GM23338 (cell line): ENCODE measurements at places on chromosomes 2 and 18.

DNA sequence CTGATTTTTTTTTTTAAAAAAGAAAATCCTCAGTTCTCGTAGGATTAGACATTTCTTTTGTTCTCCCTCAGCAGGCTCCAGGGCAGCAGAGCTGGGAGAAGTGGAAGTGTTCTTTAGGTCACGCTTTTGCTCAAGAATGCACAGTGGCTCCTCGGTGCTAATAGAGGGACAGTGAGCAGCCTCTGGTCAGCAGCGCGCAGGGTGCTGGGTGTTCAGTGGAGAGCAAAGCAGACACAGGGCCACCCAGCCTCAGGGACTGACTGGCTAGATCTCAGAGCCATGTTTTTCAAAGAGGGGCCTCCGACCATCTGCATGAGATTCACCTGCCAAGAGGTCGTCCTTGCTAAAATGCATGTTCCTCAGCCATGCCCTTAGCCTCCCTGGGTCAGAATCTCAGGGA lies 218.8 kb downstream of the HAUS1 start:
- no peak for DNase-seq

GRCh38 chr2:126244937-126245336 lies 411.0 kb upstream of the GYPC start:
- peak; percentile 83 for DNase-seq

DNA sequence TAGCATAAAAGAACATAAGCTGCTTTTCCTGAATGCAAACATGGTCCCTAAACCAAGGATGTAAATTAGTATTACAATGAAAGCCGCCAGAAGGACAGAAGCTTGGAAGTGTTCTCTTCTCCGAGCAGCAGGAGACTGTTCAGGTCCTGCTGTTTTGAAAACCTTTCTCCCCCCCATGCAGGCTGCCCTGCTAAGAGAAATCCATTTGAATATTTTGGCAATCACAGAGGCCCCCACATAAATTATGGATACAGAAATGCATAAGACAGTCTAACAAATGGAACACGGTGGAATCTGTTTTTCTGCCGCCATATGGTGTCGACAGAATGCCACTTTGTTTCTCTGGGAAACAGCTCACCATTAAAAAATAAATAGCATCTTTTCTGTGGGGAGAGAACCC lies 600.4 kb upstream of the KLHL29 start:
- DNase-seq, result no peak

- no peak for DNase-seq
These were observed 21.6 kb downstream of the ASB1 start for GRCh38 chr2:238448031-238448955.

DNA sequence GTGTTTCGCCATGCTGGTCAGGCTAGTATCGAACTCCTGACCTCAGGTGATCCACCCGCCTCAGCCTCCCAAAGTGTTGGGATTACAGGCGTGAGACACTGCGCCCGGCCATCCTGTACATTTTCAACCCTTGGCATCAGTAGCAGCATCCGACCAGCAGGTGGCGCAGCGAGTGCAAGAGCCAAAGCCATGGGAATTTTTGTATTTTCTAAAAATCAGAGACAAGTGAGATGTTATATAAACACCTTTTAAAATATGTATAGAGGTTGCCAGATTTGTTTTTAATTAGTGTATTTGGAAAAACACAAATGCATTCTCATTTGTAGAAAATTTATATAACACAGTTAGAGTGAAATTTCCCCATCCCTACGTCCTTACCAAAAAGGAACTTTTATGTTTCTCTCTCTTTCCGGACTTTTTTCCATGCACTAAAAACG lies 36.8 kb downstream of the MOGAT1 start:
- peak; percentile 83 for DNase-seq

- DNase-seq, result peak; percentile 62
These were observed 52.4 kb upstream of the PTMA start for GRCh38 chr2:231655894-231656293.

DNA sequence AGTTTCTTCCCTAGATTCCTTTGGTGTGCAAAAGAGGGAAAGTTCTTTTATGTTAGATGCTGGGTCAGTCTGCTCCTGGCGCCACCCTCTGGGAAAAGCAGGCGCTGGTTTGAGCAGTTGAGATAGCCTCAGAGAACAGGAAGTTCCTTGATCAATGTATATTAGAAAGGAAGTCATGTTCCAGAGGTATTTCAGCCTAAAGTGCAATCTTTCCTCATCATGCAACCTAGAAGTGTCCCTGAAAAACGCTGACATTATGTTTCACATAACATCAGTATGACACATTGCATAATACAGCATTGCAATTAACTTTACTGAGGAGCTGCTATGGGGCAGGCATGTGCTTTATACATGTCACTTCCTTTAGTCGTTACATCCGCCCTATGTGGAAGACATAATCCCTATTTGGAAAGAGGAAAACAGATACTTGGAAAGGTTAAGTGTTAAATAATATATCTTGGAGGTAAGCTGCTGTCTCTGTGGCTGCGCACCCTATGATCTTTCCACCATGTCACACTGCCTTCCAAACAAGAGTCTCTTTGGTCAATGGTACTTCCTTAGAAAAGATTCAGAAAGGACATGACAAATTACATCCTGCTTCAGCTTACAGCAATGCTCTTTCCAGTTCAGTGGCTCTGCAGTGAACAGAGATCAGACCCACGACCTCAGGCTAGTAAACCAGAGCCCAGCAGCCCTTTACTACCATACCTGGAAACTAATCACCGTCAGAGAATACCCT lies 369.7 kb downstream of the RAD51AP2 start:
- DNase-seq, result peak; percentile 72

- no peak for DNase-seq
These were observed 29.8 kb upstream of the EPB41L5 start for GRCh38 chr2:119983108-119983507.

DNA sequence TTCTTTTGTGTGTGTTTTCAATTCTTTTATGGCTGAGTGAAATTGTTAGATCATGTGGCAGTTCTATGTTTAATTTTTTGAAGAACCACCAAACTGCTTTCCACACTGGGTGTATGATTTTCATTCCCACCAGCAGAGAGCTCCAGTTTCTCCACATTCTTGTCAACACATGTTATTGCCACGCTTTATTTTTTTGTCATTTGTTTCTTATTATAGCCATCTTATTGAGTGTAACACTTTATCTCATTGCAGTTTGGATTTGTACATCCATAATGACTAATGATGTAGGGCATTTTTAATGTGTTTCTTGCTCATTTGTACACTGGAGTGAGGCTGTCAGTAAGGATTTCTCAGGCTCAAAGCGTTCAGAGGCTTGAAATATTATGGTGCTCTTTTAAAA lies 184.2 kb downstream of the PIEZO2 start:
- DNase-seq, result no peak

DNA sequence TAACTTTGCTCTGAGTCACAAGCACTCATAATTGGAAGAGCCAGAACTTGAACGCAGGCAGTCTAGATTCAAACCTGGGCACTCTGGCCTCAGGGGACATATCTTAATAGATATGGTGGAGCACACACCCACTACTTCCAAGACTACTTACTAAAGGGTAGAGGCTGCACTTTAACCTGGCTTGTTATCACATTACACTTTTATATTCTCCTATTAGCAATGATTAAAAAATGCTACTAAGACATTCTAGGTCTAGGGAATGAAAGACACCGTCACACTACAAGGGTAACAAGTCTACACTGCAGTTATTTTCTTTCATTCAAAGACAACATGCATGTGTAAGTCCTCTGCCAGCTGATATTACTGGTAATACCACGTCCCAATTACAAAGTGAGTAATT lies 258.8 kb downstream of the ZNF521 start:
- no peak for DNase-seq

DNA sequence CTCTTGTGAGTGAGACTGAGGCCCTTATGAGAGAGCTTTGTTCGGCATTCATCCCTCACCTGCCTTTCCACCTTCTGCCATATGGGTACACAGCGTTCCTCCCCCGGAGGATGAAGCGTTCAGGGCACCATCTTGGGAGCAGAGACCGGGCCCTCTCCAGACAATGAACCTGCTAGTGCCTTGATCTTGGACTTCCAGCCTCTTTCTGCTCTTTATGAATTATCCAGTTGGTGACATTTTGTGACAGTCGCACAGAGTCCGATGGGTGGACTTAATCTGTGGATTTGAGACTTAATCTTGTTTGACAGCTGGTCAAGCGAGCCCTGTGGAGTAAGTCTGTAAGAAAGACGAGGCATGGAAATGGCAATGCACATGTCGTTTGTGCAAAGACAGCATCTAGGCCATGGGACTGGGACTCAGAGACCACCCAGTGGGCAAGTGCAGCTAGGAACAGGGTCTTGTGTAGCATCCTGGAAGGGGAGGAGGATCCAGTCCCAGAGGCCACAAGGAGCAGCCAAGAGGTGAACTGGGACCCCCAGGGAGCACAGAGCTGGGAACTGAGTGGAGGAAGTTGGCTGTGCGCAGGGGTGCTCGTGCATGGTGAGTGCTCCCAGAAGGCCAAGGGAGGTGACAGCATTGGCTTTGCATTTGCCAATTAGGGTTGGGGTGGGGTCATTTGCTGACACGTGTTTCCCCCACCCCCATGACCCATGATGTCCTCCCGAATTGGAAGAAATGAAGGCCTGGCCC lies 69.5 kb upstream of the HDAC4 start:
- DNase-seq, result no peak

DNA sequence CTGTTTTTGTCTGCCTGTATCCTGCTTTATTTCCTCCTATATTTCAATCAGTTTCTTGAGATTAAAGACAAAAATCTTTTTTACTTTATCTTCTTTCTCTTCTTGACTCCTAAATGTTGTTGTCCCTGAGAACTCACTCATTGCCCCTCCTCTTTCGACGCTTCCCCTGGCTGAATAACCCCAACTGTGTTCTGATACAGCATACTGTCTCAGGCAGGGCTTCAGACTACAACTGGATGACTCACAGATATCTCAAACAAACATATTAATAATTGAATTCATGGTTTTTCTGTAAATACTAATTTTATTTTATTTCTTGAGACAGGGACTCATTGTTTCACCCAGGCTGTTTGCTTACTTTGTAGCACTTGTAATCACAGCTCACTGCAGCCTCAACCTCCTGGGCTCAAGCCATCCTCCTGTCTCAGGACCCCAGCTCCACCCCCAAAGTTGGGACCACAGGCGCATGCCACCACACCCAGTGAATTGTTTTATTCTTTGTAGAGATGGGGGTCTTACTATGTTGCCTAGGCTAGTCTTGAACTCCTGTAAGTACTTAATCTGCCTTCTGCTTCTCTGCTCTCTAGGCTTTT lies 9.4 kb downstream of the ITGAV start:
- DNase-seq, result no peak

- DNase-seq, result no peak
These were observed 316.8 kb downstream of the DCDC2C start for GRCh38 chr2:4020153-4020552.

DNA sequence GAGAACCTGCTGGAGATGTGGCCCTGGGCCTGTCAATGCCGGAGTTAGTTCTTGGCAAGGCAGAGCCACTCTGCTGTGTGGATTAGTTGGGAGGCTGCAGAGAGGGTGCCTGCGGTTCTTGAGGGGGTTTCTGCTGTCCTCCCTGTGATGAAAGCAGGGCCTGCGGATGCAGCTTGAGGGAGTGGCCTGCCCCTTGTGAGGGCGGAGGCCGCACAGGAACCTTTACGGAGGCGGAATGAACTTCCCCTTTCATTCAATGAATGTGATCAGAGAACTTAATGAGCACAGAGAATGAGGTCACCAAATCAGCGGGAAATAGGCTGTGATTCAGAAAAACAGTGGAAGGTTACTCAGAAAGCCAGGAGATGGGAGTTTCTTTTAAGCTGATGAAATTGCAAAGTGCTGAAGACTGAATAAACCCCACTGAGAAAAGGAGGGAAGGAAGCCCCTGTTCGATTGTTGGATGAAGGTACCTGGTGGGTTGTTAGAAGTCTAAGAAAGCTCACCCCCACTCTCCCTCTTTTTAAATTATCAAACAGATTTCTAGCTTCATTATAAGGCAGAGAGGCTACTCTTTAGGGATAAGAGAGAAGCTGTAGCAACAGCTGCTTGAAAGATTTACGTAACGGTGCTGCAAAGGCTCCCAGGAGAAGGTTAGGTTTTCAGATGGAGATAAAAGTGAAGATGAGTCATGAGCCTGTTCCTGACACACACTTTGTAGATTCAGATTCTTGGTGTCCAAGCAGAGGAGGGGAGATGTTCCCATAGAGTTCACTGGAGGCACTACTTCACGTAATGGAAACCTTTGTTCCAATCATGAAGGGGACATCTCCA lies 47.4 kb downstream of the VWA3B start:
- peak; percentile 32 for DNase-seq

DNA sequence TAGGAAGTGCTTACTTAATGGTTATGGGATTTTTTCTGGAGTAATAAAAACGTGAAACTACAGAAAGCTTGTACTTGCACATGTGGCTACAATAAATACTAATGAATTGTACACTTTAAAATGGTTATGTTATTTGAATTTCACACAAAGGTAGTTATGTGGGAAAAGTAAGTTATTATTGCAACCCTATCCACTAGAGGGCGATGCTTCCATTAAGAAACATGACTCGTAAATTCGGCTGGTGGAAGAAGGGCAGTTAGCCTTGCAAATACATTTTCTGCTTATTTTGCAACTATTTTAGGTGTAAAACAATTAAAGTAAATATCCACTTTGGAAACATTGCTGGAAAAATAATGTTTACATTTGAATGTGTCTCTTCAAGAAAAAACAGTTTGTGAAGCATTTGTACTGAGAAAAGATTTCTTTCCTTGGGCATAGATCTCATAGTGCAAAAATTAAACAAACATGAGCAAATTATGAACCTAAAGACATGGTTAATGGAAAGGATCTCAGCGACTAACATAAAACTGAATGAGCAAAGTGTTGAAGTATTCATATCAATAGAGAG lies 68.1 kb upstream of the CSRNP3 start:
- DNase-seq, result peak; percentile 90

DNA sequence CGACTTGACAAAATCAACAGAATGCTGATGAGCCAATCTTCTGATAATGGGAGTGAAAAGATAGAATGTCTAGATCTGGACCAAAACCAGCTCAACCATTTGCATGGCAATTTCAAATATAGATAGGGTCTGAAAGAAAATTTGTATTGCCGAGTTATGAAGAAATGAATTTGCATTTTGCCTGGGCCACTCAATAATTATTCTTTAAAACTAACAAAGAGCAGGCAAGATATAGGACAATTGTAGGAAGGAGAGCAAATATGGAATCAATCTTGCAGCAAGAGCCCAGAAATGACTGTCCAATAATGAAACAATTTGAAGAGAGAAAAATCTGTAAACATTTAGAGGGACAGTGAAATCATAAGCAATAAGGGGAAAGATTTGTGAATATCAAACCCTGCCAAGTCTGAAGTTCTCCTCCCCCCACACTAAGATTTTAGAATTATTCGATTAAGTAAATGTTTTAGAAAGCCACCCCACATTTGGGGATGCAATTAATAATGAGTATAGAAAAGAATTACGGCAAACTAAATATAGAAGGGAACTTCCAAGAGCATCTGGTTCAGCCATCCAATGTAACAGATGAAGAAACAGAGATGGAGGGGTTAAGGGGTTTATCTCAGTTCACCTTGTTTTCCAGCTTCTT lies 377.4 kb downstream of the SETBP1 start:
- no peak for DNase-seq

DNA sequence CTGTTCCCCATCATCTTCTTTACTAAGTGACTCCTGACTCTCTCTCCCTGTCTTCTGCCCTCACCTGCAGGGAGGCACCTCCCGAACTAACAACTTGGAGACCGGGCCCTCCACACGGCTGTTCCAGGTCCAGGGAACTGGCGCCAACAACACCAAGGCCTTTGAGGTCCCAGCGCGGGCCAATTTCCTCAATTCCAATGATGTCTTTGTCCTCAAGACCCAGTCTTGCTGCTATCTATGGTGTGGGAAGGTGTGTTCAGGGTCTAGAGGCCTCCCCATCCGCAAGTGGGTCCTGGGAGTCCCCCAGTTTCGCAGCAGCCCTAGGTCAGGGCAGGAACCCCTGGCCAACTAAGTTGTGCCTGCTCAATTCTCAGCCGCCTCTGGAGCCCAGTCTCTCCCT lies 15.5 kb downstream of the VIL1 start:
- no peak for DNase-seq
